ENCODE measurements at places on chromosomes 7 and 10. TPM values are rescaled to one million over a fixed set of nuclear protein-coding genes. Genes with fewer than 3 reads are reported as not detected.

DNA sequence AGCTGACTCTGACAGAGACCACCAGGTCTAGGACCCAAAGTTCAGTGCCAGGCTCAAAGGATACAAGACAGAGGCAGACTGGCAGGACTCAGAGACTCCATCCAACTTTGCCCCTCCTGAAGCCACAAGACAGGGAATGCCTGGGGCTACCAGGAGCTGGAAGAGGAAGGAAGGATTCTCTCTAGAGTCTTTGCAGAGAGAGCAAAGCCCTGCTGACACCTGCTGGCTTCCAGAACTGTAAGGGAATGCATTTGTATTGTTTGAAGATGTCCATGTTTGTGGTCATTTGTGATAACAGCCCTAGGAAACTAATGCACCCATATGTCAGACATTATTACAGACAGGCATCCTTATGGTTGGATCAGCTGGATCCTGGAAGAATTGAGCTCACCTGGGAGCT, 132.3 kb upstream of the C7orf33 start:
- DNase-seq = no peak

GRCh38 chr10:44749151-44749550, 162.0 kb upstream of the TMEM72 start:
- no peak for DNase-seq

GRCh38 chr10:61836888-61837754, 64.4 kb upstream of the ARID5B start:
- DNase-seq = no peak

- no peak for DNase-seq
Observed at GRCh38 chr7:48105045-48105444, 16.0 kb downstream of the UPP1 start.

GRCh38 chr7:155685070-155685790, 40.8 kb downstream of the RBM33 start:
- peak; percentile 65 for DNase-seq

DNA sequence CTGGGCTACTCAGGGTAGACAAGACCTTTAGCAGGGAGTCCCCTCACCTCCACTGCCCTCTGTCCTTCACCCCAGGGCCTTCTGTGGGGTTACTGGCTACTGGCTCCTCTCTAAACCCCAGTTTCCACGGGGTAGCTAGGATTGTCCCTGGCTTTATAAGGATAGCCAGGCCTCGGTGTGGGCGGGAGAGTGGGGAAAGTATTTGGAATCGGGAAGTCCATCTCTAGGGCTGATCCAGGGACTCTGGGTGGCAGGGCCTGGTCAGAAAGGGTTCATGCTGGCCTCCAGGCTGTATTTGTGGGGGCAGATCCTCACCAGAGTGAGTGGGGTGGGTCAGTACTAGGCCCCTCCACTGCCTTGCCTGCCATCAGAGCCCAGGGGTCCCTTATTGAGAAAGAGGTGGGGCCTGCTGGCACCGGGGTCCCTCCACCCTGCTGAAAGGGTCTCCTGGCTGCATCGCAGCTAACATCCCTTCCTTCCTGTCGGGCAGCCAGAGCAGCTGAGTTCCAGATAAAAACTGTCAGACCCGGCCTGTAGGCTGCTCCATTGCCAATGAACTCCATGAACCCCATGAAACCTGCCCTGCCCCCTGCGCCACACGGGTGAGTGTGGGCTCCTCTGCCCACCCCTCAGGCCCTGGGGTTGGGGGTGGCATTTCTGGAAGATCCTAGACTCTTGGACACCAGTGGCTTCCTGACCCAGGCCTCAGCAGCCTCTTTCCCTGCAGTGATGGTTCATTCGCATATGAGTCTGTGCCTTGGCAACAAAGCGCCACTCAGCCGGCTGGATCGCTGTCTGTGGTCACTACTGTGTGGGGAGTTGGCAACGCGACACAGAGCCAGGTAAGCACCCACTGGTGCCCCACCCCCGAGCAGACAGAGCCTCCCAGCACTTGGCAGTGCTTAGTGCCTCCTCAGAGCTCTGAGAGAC, 7.3 kb downstream of the ZMIZ2 start:
- DNase-seq = no peak

- DNase-seq = no peak
Observed at GRCh38 chr7:29396563-29396962, 167.1 kb upstream of the PRR15 start.

DNA sequence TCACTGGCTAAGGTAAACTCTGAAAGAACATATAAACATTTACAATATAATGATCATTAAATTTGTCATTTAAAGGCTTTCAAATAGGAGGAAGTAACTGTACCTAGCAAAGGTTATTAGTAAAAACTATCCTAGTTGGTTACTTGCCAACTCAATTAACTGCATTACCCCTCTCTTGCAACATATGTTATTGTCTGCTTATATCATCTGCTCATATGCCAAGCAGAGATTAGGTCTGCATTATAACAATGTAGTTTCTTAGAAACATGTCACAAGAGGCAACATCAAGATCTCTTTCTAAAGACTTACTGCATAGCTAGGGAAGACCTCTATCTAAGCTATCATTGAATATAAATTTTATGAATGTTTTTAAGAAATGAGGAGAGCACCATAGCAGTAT, 132.5 kb downstream of the RELN start:
- DNase-seq = no peak

GRCh38 chr7:924541-925231, 29.8 kb downstream of the ADAP1 start:
- peak; percentile 34 for DNase-seq

DNA sequence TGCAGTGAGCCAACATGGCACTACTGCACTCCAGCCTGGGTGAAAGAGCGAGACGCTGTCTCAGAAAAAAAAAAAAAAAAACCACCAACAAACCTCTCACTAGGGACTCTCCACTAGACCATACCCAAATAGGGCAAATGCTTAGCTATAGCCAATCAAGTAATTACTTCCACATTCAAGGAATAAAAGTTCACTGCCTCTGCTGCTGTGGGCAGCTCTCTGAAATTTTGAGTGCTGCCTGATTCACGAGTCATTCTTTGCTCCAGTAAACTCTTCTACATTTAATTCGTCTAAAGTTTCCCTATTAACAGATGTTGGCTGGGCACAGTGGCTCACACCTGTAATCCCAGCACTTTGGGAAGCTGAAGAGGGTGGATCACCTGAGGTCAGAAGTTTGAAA, 4.7 kb upstream of the NRBF2 start:
- DNase-seq = no peak

- DNase-seq = peak; percentile 44
Observed at GRCh38 chr7:45922810-45923209, 1.7 kb upstream of the IGFBP3 start.

- DNase-seq = no peak
Observed at GRCh38 chr7:1705856-1706255, 35.8 kb downstream of the ELFN1 start.

GRCh38 chr10:11272915-11273389, 255.3 kb downstream of the CELF2 start:
- no peak for DNase-seq

GRCh38 chr7:96819111-96819700, 109.6 kb upstream of the SEM1 start:
- no peak for DNase-seq

DNA sequence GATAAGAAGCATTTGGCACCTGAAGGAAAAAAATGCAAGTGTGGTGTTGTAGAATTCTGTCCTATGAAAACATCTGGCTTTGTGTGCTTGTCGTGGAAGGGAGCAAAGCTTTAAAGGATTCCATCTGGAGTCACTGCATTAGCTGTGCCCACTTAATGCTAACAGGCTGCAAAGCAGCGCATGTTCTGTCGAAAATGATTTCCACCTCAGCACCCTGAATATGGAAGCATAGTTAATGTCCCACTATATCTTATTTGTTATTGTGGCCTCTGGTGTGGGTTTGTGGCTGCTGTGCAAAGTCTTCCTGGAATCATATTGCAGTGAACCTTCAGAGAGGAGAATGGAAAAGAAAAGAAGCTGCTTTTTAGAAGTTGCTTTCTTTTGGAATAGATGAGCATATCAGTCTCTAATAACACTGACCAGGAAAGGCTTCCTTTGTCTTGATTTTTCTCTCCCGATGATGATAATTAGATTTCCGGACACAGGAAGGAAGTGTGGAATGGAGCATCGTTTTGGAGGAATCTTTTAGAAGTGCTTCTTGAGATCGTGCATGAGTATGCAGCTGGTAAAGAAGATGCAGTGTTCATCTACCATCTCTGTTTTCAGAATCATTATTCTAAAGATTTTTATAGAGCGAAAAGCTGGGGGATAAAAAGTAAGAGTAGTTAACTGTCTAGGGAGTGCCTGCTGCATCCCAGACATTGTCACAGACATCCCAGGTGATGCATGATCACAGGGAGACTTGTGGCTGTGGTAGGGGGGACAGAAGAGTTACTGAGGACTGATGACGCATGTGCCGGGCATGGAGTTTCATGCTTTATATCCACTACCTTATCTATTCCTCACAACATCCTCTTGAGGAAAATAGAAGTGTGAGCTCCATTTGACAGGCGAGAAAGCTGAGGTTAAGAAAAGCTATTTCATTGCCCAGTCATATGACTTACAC, 54.6 kb downstream of the TEX36 start:
- DNase-seq = no peak

DNA sequence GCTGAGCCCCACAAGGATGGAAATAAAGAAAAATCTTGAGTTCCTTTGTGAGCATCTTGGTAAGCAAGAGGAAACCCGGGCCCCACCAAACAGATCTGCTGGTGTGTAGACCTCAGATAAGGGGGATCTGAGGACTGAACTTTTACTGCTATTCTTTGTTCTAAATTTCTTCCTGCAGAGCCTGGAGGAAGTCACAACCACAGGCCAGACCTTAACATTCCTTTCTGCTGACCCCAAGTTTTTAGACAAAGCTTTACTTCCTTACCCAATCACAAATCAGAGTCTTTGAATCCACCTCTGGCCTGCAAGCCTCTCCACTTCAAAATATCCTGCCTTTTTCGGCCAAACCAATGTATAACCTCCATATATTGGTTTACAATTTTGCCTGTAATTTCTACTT, 352.6 kb upstream of the AUTS2 start:
- no peak for DNase-seq

GRCh38 chr10:78130966-78131710, 97.5 kb downstream of the RPS24 start:
- no peak for DNase-seq

DNA sequence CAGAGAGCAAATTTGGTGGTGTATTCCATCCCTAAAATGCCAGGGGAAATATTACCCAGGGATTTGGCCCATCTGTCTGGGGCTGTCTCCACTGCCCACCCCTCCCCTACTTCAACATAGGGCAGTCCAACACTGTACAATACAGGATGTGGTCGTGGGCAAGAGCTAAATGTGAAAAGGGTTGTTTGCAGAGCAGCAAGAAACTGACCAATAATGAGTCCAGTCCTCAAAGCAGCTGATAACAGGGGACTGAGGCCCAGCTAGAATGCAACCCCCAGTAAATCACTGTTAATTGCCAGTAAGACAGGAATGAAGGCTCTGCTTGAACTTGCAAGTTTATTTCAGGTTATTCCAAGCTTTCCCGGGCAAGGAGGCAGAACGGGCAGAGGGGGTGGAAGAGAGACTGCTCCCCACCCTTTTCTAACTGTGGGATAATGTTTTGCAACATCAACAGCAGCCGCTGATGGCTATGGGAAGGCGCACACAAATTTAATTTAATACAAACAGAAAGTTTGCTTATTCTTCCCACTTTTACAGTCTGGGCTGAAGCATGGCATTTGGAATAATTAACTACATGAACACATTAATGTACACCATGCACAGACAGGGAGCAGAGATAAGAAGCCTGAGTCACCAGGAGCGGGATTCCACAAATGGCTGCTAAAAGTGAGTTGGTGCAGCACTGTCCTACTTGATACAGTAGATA, 36.8 kb downstream of the AFAP1L2 start:
- DNase-seq = no peak

- DNase-seq = peak; percentile 46
Observed at GRCh38 chr7:16431646-16432424, 10.5 kb upstream of the CRPPA start.

- DNase-seq = no peak
Observed at GRCh38 chr7:79529881-79530235, 76.4 kb upstream of the MAGI2 start.

DNA sequence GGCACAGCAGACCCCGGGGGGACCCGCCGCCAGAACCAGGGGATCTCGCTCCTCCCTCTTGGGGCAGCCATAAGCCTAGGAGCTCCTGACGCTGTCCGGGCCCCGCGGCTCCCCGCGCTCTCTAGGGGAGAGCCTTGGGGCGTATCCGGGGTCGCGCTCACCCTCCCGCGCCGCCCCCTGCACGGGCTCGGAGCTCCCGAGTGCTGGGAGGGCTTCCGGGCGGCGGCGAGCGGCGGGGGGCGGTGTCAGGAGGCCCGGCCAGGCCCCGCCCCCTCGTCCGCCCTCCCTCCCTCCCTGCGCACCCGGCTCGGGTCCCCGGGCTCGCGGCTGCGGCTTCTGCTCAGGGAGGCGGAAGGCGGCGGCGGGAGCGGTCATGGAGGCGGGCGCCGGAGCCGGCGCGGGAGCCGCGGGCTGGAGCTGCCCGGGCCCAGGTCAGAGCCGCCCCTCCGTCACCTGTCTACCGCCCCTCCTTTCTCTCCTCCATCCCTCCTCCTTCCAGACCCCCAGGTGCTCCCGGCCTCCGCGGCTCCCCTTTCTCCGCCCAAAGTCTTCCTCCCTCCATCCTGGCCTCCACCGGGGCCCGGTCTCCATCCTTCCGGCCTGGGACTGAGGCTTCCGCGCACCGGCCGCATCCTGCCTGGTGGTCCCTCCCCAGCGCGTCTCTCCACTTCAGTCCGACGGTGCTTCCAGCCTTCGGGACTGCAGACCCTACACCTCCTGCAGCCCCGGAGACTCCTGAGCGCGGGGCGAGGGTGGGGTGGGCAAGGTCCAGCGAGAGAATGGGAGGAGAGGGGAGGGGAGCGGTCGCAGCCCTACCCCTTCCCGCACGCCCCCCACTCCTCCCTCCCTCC, at the start of gene CCDC136:
CCDC136 (plus strand) TSS at position 848 of the 851 bp plus-strand sequence. CDS start 444 bp downstream, outside the sequence.
- DNase-seq = peak; percentile 76

- no peak for DNase-seq
Observed at GRCh38 chr7:51374936-51375335, 58.3 kb upstream of the COBL start.

DNA sequence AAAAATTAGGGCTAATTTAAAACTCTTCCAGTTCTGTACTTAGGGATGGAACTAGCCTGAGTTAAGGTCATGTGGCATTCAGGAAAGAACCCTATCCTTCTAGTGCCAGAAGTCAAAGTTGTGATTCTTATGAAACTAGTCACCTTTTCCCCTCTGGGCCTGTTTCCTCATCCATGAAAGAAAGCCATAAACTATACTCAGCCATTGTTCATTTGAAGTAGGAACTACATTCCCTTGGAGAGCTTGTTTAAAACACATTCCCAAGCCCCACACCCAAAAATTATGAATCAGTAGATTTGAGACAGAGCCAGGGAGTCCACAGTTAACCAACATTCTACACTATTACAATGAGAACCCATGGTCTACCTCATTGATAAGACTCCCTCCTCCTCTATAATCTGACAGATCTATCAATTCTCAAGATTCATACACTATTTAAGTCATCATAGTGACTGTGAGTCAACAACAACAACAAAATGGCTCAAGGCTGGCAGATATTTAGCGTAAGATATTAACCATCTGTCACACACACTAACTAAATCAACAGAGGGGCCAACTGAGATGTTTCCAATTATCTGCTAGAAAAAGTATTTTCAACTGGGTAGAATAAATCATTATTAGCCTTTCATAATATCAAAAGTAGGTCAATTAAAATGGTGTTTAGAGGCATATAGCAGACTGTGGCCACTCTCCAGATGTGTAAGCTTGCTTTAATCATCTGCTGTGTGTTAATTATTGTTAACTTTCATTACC, 102.3 kb downstream of the SLC25A13 start:
- no peak for DNase-seq

Gene ZNF777
- total RNA-seq = 15.1 TPM

Gene HTR7
- not detected for total RNA-seq

Gene NKX2-3
- not detected for total RNA-seq

Gene MEPCE
- 49.1 TPM for total RNA-seq

Gene OR6V1
- total RNA-seq = not detected

Gene IL6
- 0.67 TPM for total RNA-seq

Gene PLEKHA8
- total RNA-seq = 6.3 TPM

Gene PNLIPRP3
- total RNA-seq = not detected

Gene CHCHD1
- 27.4 TPM for total RNA-seq
